ENCODE measurements at places on chromosomes 1 and 21.

DNA sequence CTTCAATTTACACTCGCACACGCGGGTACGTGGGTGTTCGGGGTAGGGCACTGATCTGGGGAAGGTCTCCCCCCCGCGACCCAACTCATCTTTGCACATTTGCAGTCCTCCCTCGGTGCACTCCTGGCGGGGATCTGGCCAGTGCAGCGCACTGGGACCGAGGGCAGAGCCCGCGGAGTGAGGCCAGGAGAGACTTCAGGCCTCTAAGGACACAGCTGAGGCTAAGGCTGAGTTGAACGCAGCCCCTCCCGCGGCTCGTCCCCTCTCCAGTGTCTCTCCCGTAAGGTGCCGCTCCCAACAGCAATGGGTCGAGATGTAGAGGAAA is 936 bp upstream of the NCAM2 start:
- DNase-seq: no peak

DNA sequence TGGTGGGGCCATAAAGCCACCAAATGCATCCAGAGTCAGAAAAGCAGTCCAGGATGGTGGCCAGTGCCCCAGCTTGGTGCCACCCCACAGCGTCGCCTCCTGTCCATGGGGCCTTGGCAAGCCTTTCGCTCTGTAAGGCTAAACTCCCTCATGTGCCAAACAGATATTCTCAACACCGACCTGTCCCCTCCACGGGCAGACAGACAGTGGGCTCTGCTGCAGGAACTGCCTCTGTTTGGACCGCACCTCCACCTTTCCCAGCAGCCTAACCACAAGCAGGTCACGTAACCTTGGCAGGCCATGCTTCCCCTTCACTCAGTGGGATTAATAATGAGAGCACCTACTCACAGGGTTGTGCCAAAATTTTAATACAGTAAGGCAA is 11.7 kb downstream of the RUNX1 start:
- no peak for DNase-seq

GRCh38 chr1:231934797-231935196 is 308.2 kb downstream of the DISC1 start:
- no peak for DNase-seq

GRCh38 chr1:208433086-208433485 is 188.9 kb upstream of the PLXNA2 start:
- DNase-seq: no peak

- DNase-seq: no peak
Observed at GRCh38 chr1:94741996-94742395, 78.2 kb upstream of the SLC44A3 start.

- no peak for DNase-seq
Observed at GRCh38 chr1:82451191-82451590, 650.5 kb downstream of the ADGRL2 start.

DNA sequence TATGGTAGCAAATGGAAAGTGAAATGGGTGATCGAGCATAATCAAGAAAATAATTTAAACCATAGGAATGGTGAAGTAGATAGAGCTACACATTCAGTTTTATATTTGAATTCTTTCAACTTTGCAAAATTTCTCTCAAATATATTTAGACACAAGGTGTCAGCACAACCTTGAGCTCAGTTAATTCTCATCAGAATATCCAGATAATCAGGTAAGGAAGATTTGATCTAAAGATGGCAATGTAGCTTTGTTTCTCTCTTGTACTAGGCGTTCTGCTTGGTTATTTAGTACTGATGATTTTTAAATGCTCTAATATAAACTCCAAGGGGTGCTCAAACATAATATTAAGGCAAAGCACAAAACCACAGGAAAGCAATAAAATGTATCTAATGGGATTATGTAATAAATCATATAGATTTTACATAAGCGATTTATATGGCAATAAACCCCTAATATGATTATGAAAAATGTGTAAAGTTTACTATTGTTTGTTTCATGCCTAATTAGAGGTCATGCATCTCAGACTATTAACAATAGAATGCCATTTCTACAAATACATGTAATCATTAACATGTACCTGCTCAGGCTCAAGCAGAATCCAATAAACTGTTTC is 32.4 kb upstream of the SERTAD4 start:
- no peak for DNase-seq

- no peak for DNase-seq
Observed at GRCh38 chr1:101198842-101199636, 37.8 kb upstream of the S1PR1 start.

DNA sequence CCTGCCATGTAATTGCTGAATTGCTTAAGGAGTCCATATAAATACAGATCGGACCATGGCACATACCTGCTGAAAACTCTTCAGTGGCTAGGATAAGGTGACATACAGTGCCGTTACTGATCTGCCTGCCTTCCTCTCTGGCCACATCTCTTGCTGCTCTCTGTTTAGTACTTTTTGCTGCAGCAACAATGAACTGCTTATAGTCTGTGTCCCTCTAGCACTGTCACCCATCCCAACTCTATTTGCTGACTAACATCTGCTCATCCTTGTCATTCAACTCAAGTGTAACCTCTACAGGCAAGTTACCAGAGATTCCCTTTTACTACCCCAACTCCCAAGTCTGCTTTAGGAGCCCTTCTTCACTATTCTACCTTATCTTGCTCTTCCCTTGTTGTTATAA is 65.6 kb downstream of the GTF2B start:
- DNase-seq: no peak

GRCh38 chr1:239819096-239819495 is 272.6 kb upstream of the FMN2 start:
- no peak for DNase-seq

- DNase-seq: peak; percentile 24
Observed at GRCh38 chr21:39006571-39007311, 176.5 kb downstream of the PSMG1 start.

GRCh38 chr1:63980740-63981407 is 207.1 kb downstream of the ROR1 start:
- DNase-seq: no peak

DNA sequence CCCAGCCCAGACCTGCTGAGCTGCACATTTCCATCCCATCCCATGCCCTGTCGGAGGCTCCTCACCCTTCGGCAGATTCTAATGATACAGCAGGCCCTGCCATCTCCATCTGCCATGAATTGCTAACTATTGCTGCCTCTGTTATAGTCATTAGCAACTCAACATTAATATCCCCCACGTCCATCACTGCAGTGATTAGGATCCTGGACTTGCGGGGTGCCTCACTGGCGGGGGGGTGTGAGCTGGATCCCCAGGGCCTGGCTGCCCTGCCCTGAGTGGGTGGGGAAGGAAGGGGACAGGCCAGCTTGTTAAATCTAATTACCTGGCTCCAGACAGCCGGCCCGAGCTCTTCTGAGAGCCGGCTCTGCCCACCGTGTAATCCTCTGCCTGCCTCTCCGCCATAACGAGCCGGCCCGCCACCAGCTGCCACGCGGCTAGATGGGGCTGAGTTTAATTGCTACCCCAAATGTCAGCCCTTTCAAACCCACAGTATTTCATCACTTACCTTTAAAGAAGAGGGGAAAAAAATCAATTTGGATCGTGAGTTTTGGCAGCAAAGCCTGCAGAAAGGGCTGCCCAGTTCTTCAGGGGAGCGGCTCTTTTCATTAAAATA is 227.3 kb upstream of the CSF3R start:
- no peak for DNase-seq

- no peak for DNase-seq
Observed at GRCh38 chr1:108830119-108831008, 26.5 kb downstream of the AKNAD1 start.

DNA sequence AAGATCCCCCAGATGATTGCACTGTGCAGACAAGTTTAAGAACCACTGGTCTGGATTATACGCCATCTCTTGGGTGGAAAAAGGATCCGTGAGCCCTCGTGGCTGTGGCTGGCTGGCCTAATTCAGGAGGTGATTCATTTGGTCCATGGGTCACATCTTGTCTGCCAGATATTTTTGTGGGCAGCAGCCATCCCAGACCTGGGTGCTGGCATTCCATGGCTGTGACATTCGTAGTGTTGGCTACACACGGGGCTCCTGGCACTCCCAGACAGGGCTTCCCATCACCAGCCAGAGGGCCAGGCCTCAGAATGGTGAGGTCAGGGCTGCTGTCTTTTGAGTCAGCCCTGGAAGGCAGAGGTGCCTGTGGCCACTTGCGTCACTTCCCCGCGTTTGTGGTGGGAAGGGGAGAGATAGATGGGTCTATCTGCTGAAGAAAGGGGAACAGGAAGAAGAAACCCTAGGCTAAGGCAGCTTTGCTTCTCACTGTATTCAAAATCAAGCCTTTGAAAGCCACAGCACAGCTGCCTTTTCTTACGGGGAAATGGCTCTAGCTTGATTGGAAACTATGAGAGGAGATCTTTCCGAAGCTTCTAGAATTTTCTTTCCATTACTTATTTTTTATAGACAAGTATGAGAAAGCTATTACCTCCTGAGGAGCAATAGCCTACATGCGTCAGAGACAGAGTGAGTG is 32.4 kb downstream of the EIF2D start:
- DNase-seq: peak; percentile 28

DNA sequence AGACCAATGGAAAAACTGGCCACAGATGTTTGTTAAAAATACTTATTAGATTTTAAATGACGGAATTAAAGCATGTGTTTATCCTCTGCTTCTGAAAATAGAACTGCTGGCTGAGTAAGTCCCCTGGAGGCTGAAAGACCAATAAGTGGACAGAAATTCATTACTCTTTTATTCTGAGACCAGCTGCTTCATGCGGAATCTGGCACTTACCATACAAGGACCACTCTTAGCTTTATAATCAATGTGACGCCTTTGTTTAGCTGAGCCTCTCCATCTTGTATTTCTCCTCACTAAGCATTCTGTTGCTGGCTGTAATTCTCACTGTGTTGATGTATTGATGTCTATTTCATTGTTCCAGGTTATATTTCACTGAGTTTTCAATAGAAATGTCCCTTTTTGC is 6.3 kb upstream of the EXO1 start:
- no peak for DNase-seq

DNA sequence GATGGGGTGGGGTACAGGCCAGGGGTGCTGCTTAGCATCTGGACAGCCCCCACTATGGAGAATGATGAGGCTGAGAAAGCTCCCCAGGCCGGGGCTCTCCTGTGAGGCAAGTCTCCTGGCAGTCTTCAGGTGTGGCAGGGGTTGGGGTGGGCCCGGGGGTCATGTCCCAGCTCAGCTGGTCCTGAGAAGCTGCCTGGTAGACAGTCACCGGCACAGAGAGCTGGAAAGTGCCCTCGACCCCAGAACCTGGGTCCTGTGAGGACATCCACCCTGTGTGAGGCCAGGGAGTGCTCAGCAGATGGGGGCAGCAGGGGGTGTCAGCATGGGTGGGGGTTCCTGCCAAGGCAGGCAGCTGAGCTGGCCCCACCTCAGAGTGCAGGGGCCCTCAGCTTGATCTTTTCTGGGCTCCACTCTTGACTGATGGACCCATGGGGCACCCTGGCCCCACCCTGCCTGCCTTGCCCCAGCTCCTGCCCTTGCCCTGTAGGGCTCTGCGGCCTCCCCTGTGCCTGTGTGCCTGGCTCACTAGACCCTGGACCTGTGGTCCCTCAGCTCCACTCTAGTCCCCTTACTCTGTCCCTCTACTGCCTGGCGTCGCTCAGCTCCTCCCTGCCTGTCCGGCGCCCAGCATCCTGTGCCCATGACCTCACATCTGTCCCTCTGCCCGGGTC is 5.8 kb downstream of the IBA57 start:
- DNase-seq: no peak

- DNase-seq: no peak
Observed at GRCh38 chr1:50106095-50106761, 2.5 kb upstream of the ELAVL4 start.

DNA sequence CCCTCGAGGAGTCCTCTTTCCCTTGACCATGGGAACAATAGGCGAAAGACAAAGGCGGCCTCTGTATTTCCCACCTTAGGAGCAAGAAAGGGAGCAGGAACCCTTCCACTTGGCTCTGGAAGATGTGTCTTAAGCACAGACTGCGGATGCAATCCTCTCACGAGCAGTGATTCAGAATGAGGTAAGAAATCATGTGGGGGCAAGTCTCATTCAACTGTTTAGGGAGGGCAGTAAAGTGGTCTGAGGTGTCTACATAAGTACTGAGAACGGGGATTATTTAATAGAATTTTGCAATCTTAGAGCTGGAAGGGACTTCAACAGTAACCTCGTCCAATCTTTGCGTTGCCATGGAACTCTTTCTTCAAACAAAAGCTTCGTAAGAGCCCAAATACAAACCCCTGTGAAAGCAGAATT is 1.6 kb upstream of the DYRK3 start:
- no peak for DNase-seq

Measured in nucleus accumbens (tissue), 56 donors.